SK-N-SH (cell line): ENCODE measurements at places on chromosomes 5 and 9.

DNA sequence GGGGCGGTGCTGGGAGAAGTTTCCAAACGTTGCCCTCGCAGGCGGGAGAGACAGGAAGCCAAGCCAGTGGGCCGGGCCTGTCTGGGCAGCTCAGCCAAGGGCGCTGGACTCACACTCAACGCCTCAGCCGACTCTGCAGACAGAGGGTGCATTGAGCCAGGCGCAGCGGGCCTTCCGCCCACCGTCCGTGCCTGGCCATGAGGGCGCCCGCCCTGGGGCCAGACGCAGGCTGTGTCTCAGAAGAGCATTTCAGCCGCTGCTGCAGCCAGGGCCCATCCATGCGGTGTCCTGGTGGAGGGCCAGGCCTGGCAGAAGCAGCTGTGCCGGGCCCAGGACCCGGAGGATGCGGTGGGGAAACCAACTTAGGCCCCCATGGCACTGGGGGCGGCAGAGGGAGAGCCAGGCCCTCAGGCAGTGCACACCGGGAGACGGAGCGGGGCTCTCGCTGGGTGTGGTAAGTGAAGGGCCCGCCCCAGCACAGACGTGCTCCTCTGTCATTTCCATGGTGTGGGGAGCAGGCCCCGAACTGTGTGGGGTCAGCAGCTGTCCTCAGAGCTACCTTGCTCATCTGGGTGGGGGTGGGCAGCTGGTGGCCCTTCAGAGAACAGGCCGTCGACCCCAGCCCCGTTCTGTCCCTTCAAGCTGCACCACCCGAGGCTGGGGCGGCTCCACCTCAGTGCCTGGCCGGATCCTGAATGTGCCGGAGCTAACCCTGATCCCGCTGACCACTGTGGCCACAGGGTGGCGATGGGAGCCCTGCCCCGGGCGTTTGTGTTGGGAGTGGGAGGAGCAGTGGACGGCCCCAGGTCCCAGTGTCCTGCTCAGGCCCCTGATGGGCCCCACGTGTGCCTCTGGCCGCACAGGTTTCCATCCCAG is 18.0 kb downstream of the DNLZ start:
- DNase-seq: peak; percentile 74

DNA sequence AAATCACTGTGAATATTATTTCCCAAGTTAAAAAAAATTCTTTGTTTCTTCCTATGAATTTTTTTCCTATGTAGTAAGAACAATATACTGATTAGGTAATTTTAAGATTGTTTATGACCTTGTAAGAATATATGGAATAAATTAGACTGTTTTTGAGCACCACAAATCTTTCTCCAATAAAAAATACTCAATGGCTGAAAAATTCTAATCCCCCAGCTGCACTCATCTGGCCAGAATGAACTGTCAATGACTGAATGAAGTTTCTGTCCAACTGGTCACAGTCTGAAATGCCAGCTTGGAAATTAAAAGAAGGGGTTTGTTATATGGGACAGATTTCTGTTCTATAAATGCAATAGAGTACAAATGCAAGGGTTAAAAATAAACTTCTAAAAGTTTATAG is 569.5 kb upstream of the SEMA6A start:
- DNase-seq: no peak

DNA sequence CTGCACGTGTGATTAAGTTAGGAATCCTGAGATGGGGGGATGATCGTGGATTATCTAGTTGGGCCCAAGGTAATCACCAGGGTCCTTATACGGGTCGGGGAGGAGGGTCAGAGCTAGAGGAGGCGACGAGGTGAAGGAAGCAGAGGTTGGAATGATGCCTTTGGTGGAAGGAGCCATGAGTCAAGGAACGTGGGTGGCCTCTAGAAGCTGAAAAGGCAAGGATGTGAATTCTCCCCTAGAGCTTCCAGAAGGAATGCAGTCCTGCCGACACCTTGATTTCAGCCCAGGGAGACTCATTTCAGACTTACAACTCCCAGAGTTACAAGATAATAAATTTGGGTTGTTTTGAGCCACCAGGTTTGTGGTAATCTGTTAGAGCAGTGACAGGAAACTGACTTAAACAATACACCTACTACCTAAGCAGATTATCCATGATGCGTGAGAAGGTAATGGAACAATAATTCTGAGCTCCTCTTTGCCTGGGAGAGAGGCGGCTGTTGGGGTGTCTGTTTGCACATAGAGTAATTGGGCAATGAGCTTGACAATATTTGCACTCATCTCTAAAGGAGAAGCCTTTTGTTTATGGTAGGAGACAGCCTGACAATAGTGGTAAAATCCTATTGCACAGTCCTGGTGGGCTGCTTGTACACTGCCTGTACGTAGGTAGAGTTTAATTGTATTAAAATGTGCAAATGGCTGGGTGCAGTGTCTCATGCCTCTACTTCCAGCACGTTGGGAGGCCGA is 129.3 kb upstream of the IER5L start:
- no peak for DNase-seq

DNA sequence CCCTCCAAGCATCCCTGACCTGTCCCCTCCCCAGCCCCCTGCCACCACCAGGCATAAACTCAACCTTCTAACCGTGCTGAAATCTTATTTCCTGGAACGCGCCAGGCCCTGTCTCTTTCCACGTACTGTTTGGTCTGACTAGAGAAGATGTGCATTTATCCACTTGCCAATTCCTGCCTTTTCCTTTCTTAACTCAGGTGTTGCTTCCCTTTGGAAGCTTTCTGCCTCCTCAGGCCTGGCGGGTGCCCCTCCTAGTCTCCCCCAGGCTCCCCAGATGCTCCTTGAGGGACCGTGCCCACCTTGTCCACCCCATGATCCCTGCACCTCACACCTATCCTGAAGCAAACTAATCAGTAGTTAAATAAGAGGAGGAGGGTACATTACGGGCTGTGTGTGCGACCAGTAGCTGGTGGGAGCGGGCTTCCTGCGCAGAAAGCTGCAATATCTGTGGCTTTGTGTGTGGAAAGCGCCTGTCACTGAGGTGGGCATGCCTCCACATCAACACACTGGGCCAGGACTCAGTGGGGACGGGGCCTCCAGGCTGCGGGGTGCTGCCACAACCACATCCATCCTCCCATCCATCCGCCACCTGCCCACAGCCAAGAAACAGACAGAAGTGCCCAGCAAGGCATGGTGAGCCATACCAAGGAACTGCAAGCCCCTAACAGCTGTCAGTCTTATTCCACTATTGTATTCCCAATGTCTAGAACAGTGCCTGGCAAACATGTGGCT is 73.5 kb downstream of the COL23A1 start:
- DNase-seq: no peak

- DNase-seq: no peak
Measured at GRCh38 chr5:68359699-68360098, 144.1 kb downstream of the PIK3R1 start.

GRCh38 chr9:90540734-90541133 is 101.9 kb downstream of the DIRAS2 start:
- no peak for DNase-seq
